ENCODE measurements at places on chromosomes 16 and 17.

- peak overlapping the region; percentile 81 for H3K4me3 ChIP-seq
Observed at GRCh38 chr17:81710514-81711308, 1.4 kb upstream of the SLC25A10 start.

- H3K36me3 ChIP-seq: no peaks in the 10 kb centered on the region
- peaks cover 3% of the 10 kb centered on the region for H3K4me1 ChIP-seq
- DNase-seq: no peak
Observed at GRCh38 chr17:5123343-5124124, 7.7 kb downstream of the USP6 start.

DNA sequence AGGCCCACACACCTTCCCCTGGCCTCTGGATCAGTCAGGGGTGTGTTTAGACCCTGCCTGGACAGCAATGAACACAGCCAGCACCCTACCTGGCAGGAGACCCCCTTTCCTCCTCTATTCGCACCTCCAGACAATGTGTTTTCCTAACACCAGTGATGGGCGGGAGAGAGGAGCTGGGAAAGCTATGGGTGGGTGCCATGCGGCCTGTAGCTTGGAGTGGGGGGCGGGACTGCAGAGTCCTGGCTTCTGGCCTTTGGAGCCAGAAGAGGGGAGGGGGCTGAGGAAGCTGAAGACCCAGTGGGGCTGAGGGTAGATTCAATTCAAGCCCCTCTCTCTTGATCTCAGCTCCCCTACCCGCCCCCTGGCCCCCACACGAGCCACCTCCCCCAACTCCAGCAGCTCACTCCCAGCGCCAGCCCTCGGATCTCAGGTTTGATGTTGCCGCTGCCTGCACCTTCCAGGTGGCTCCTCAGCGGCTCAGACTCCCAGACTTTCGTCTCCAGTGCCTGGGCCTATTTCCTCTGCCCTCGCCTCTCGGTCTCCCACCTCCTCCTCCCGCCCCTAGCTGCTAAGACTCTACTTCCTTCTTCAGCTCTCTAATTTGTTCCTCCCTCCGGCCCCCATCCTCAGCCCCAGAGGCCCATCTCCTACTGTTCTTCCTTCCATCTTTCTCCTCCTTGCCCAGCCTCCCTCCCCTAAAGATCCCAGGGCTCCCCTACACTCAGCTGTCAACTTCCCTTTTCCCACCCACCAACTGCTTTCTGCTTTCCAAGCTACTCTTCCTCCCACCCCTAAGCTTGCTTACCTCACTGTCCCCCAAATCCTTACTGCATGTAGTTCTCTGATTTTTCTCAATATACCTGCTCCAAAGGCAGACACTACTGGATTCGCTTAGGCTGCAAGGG lies 6.8 kb upstream of the SP6 start:
- H3K4me1 ChIP-seq: no peaks in the 10 kb centered on the region
- no peak overlapping the region for H3K27ac ChIP-seq
- no peaks in the 10 kb centered on the region for H3K36me3 ChIP-seq
- peaks cover 9% of the 10 kb centered on the region for H3K27me3 ChIP-seq

DNA sequence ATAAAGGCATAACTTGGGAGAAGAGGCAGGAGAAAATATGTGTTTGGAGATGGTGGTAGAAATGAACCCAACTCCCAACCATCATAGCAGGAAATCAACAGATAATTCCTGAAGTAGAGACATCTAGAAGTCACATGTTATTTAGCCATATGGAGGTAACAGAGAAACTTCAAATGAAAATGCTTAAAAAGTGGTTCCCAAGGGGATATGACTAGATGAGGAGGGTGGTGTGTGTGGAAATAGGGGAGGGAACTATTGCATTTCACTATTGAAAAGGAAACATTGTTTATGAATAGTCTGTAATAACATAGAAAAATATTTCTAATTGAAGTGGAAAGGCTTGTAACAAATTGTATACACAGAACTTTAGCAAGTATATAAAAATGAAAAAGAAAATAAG lies 412.0 kb downstream of the SHISA9 start:
- H3K27me3 ChIP-seq: no peaks in the 10 kb centered on the region
- H3K36me3 ChIP-seq: no peaks in the 10 kb centered on the region
- DNase-seq: no peak

DNA sequence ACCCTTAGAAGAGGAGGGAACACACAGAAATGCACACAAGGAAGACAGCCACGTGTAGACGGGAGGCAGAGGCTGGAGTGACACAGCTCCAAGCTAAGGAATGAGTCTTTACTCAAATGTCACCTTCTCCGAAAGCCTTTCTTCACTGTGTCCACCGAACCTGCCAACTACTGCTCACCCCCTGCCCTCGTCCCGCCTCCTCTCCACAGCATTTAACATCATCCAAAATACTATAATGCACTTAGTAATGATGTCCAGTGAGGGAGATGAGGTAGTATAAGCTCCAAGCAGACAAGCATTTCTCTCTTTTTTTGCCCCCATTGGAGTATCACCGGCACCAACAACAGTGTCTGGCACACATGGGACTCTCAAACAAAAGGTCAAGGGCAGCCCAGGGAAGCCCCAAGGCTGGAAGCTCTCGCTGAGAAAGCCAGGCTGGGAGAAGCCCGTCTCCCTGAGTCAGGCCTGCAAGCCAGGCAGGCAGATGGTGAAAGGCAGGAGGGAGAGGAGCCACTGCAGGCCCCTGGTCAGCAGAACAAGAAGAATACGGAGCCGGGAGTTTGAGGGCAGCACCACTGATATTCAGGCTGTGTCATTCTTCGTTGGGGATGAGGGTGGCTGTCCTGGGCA lies 25.9 kb downstream of the ZFHX3 start:
- peaks cover 20% of the 10 kb centered on the region for H3K4me1 ChIP-seq
- no peaks in the 10 kb centered on the region for H3K27me3 ChIP-seq
- no peak overlapping the region for H3K27ac ChIP-seq
- DNase-seq: no peak
- H3K36me3 ChIP-seq: peaks cover 36% of the 10 kb centered on the region
- no peak overlapping the region for H3K4me3 ChIP-seq

DNA sequence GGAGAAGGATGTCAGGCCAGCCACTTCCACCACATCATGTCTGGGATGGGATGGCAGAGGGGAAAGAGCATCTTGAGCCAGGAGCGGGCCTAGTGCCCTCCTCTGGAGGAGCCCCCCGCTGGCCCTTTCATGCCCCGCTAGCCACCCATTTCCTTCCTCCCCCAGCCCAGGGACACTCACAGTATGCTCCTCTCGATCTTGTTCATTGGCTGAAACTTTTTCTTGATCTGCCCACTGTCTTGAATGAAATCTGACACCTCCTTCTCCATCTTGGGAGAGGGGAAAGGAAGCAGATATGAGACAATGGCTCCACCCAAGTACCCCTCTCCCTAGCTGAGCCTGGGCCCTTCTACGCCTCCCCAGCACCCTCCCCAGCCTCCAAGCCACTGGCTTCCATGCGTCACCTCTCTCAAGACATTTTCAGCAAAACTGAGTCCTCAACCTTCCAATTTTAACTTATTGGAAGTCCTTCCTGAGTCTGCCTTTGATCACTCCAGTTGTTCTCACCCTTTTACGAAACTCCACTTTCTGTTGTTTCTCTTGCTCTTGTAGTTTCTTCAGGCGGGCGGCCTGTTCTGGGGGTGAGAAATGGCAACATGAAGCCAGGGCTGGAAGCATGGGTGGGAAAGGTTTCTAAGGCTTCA lies 7.2 kb downstream of the SPAG7 start:
- no peak for DNase-seq
- no peaks in the 10 kb centered on the region for H3K27me3 ChIP-seq
- no peak overlapping the region for H3K4me3 ChIP-seq
- no peak overlapping the region for H3K27ac ChIP-seq
- H3K36me3 ChIP-seq: peaks cover 63% of the 10 kb centered on the region
- no peaks in the 10 kb centered on the region for H3K4me1 ChIP-seq

DNA sequence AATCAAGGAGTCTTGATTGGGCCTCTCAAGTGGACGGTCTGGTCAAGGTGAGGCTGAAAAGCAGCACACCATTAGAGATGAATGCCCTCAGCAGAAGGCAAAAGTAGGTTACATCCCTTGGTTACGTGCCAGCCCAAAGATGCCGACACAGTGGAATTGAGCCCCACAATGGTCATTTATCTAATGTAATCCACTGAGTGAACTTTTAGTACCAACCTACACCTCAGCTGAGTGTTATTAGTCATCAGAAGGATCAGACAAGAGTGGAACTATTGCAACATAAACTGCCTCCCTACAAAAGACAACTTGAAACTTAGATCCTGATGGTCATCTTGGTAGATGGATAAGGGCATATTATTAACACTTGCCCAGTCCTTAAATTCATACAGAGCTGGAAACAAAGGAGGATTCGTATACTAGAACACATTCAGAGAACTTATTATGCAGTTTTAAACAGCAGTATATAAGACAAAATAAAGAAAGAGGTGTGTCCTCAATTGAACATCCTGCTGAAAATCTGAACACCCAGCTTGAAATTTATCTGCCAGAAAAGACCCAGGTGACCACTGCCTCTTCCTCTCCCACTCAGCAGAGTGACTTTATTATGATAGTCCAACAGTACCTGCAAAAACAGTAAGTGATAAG lies 2.8 kb downstream of the DCUN1D3 start:
- no peak overlapping the region for H3K4me3 ChIP-seq
- H3K36me3 ChIP-seq: peaks cover 52% of the 10 kb centered on the region
- DNase-seq: no peak
- peaks cover 7% of the 10 kb centered on the region for H3K4me1 ChIP-seq
- H3K27ac ChIP-seq: no peak overlapping the region

- H3K36me3 ChIP-seq: no peaks in the 10 kb centered on the region
- H3K4me3 ChIP-seq: no peak overlapping the region
- no peak overlapping the region for H3K27ac ChIP-seq
- DNase-seq: no peak
Observed at GRCh38 chr17:73278465-73279453, 17.1 kb upstream of the CPSF4L start.

- H3K4me1 ChIP-seq: no peaks in the 10 kb centered on the region
- no peaks in the 10 kb centered on the region for H3K27me3 ChIP-seq
- H3K36me3 ChIP-seq: no peaks in the 10 kb centered on the region
Observed at GRCh38 chr16:52834736-52835465, 217.8 kb downstream of the CHD9NB start.

DNA sequence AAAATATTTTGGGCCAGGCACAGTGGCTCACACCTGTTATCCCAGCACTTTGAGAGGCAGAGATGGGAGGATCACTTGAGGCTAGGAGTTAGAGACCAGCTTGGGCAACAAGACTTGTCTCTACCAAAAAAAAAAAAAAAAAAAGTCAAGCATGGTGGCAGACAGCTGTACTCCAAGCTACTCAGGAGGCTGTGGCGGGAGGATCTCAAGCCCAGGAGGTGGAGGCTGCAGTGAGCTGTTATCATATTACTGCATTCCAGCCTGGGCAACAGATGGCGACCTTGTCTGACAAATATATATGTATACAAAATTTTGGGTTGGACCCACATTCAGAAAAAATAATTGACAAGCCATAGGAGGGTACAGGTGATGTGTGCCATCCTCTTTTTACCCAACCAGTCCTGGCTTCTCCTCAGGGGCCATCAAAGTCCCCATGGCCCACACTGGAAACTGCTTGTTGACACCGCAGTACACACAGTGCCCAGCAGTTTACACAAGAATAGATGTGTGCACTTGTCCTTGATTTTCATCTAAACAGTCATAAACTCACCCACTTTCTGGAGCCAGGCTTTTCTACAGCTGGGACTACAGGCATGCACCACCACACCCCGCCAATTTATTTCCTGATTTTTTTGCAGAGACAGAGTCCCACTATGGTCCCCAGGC lies 1.7 kb downstream of the CES2 start:
- H3K4me1 ChIP-seq: peaks cover 9% of the 10 kb centered on the region
- DNase-seq: no peak
- H3K4me3 ChIP-seq: no peak overlapping the region

DNA sequence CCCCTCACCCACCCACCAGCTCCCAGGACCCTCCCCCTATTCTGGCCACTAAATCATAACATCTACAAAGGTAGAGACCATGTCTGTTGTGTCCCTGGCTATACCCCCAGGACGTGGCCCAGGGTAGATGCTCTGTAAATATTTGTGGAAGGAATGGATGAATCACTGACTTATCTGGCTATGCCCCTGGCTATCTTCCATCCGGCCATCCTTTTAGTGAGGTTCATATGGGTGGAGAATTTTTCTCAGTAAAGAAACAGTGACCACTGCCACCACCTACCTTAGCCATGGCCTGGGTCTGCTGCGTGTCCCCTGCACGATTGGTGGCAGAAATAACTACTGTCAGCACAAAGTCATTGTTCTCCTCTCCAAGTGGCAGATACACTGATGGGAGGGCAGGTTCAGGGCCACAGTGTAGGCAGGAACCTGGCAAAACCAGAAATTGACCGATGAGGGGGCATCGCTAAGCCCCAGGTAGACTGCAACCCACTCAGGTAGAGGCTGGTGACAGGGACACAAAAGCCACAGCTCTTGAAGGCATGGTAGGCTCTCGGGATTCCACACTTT lies 63.1 kb upstream of the BCO1 start:
- H3K4me3 ChIP-seq: no peak overlapping the region
- H3K4me1 ChIP-seq: no peaks in the 10 kb centered on the region
- peaks cover 5% of the 10 kb centered on the region for H3K36me3 ChIP-seq
- H3K27ac ChIP-seq: no peak overlapping the region

DNA sequence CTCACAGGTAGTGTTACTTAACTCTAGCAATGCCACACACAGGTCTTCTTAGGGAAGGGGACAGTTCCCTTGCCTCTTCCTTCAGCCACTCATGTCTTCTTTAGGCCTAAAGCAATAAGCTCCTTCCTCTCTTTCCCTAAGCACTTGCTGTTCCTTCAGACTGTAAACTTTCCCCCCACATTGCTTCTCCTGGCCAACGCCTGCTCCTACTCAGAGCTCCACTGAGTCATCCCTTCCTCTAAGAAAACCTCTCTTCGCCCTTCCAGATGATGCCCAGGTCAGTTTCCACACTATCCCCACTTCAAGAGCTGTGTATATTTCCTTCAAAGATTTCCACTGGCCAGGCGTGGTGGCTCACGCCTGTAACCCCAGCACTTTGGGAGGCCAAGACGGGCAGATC lies 12.5 kb upstream of the EPOP start:
- no peaks in the 10 kb centered on the region for H3K27me3 ChIP-seq
- H3K27ac ChIP-seq: no peak overlapping the region
- no peaks in the 10 kb centered on the region for H3K4me1 ChIP-seq
- H3K4me3 ChIP-seq: no peak overlapping the region
- no peak for DNase-seq

DNA sequence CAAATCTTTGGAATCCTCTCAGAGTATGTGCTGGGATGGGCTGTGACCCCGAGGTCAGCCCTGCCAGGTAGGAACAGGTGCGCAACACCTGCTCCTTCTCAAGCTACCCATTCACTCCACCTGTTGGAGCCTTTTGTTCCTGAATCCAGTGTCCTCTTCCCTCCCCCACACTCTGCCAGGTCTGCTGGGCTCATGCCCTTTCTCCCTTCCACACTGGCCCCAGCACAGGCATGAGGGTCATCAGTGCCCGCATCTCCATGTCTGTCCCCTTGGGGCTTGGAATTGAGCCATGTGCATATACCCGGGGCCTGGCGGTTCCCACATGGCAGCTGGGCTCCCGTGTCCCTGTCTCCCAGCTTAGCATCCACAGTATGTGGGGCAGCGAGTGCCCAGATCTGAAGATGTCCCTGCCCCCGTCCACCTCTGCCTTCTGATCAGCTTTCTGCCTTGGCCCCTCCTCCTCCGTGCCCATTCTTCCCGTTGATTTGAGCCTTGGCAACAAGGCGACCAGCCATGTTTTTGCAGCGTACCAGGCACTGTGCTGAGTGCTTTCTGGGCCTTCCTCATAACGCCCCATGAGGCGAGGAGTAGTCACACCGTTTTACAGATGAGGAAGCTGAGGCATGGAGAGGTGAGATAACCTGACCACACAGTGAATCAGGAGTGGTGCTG lies 102.2 kb downstream of the RAP1GAP2 start:
- no peak overlapping the region for H3K4me3 ChIP-seq
- no peaks in the 10 kb centered on the region for H3K4me1 ChIP-seq
- no peaks in the 10 kb centered on the region for H3K36me3 ChIP-seq
- no peak overlapping the region for H3K27ac ChIP-seq
- DNase-seq: no peak
